Type B pancreatic cell (in vitro differentiated cells): ENCODE measurements at places on chromosomes 4 and X. TPM values are rescaled to one million over a fixed set of nuclear protein-coding genes. Genes with fewer than 3 reads are reported as not detected.

DNA sequence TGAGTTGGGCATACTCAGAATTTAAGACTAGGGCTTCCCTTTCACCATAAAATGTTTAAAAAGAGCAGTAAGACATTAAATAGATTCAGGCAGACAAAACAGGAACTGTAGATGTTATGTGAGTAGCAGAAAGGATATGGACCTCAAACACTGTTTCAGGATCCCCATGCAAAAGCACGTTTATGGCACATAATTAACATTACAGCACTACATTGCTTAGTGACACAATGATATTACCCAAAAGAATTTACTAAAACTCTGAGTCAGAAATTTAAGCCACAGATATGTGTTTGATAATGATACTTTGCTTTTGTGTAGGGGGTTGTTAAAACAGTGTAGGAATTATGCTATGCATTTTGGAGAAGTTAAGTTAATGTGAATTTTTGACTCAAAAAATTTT, 266.3 kb downstream of the PDGFC start:
- H3K36me3 ChIP-seq: no peaks in the 10 kb centered on the region
- DNase-seq: no peak
- H3K27ac ChIP-seq: no peak overlapping the region
- no peaks in the 10 kb centered on the region for H3K27me3 ChIP-seq

GRCh38 chr4:107714256-107714655, 5.8 kb downstream of the PAPSS1 start:
- H3K4me3 ChIP-seq: no peak overlapping the region
- H3K4me1 ChIP-seq: peaks cover 44% of the 10 kb centered on the region
- DNase-seq: no peak
- no peak overlapping the region for H3K27ac ChIP-seq
- peaks cover 48% of the 10 kb centered on the region for H3K36me3 ChIP-seq
- no peaks in the 10 kb centered on the region for H3K27me3 ChIP-seq

Gene ARL9
- total RNA-seq: 0.74 and 1.1 TPM in 2 replicates

- no peak overlapping the region for H3K27ac ChIP-seq
- no peaks in the 10 kb centered on the region for H3K4me1 ChIP-seq
- H3K27me3 ChIP-seq: no peaks in the 10 kb centered on the region
- DNase-seq: no peak
- H3K4me3 ChIP-seq: no peak overlapping the region
- no peaks in the 10 kb centered on the region for H3K36me3 ChIP-seq
These were observed 197.1 kb upstream of the MAMLD1 start for GRCh38 chrX:150165776-150166610.

- no peaks in the 10 kb centered on the region for H3K4me1 ChIP-seq
- no peaks in the 10 kb centered on the region for H3K36me3 ChIP-seq
- H3K27ac ChIP-seq: no peak overlapping the region
- H3K4me3 ChIP-seq: no peak overlapping the region
- DNase-seq: no peak
These were observed 571.1 kb downstream of the PCDH7 start for GRCh38 chr4:31291238-31291637.

DNA sequence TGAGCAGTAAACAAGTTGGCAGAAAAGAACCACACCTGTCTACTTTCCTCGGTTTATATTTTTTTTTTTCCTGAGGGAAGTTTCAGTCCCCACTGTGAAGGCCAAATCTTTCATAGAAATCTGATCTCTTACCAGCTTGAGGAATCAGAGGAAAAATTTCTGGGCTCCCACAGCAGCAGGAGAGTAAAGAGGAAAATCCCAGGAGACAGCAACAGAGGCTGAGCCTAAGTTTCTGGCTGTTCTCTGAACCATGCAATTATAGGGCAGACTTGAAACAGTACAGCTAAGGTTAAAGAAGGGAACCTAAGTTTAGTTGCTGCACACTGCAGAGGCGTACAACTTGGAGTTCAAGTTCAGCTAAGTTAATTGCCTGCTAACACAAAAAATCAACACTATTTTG, 1090.9 kb upstream of the INTU start:
- peaks cover 14% of the 10 kb centered on the region for H3K4me1 ChIP-seq
- no peak overlapping the region for H3K4me3 ChIP-seq
- DNase-seq: no peak
- no peaks in the 10 kb centered on the region for H3K36me3 ChIP-seq
- H3K27me3 ChIP-seq: no peaks in the 10 kb centered on the region
- H3K27ac ChIP-seq: no peak overlapping the region

Gene P2RY10
- not detected in 2 replicates for total RNA-seq

DNA sequence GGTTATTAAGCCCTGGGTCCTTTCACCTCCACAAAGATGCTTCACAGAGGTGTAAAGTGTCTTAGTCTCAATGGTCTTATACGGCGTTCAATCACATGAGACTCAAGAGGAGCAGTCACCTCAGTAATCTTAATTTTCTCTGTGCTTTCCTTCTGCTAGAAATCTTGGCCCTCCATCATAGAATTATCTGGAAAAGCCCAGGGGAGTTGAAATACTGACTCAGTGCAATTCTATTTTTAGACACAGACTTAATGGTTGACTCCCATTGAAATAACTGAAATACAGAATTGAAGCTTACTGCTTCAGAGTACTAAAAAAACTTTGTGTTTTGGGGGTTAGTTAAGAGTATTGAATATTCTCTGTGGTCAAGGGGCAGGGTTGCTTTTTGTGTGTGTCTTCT, 94.5 kb upstream of the IL15 start:
- H3K36me3 ChIP-seq: no peaks in the 10 kb centered on the region
- no peaks in the 10 kb centered on the region for H3K4me1 ChIP-seq
- no peaks in the 10 kb centered on the region for H3K27me3 ChIP-seq
- no peak overlapping the region for H3K27ac ChIP-seq

GRCh38 chr4:115781528-115782146, 668.2 kb upstream of the NDST4 start:
- no peaks in the 10 kb centered on the region for H3K4me1 ChIP-seq
- H3K36me3 ChIP-seq: no peaks in the 10 kb centered on the region
- H3K27me3 ChIP-seq: no peaks in the 10 kb centered on the region

- DNase-seq: no peak
- H3K36me3 ChIP-seq: no peaks in the 10 kb centered on the region
- no peaks in the 10 kb centered on the region for H3K27me3 ChIP-seq
- H3K4me1 ChIP-seq: peaks cover 12% of the 10 kb centered on the region
These were observed 2.3 kb upstream of the ZCCHC4 start for GRCh38 chr4:25310066-25310802.

- no peak overlapping the region for H3K4me3 ChIP-seq
- DNase-seq: no peak
- H3K4me1 ChIP-seq: no peaks in the 10 kb centered on the region
- H3K27me3 ChIP-seq: no peaks in the 10 kb centered on the region
- H3K27ac ChIP-seq: no peak overlapping the region
These were observed 99.1 kb downstream of the CHRNA9 start for GRCh38 chr4:40434126-40434687.
